Aortic smooth muscle cell (primary cell): ENCODE measurements at places on chromosomes 16 and 17. TPM values are rescaled to one million over a fixed set of nuclear protein-coding genes. Genes with fewer than 3 reads are reported as not detected.

Gene CD300LG
- total RNA-seq = not detected in 2 replicates

Gene DNAAF1
- under 0.01 and 0.06 TPM in 2 replicates for total RNA-seq

Gene CDRT4
- total RNA-seq = 0.92 and 2.3 TPM in 2 replicates

Gene TP53TG3B
- not detected in 2 replicates for total RNA-seq
